Left renal pelvis (tissue), 4 donors: ENCODE measurements at places on chromosomes 6 and 20.

DNA sequence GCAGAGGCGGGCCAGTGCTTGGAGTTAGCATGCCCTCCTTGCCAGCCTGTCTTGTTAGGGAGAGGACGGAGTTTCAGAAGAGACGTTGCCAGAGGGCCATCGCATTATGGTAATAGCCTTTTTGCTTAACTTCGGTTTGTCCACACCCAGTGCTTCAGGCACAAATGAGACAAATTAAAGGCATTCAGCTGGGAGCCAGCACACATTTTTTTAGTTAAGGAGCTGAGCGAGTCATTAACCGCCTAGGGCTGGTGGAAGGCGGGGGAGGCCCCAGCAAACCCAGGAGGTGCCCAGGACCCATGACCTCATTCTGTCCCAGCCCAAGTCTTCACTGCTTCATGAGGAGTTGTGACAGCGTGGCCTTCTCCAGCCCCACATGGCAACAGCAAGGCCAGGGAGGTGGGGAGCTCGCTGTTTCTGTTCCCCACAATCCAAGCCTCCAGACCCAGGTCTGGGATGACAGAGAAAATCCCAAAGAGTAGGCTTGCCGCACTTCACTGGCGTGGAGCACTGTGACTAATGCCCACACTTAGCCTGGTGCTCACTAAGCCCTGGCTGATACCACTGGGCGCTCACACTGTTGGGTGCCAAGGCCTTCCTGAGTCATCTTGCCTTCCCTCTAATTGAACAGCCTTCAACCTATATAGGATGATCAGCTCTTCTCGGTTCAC is 237.1 kb downstream of the ANKRD60 start:
- DNase-seq: no peak

GRCh38 chr6:40825102-40825501 is 213.9 kb downstream of the UNC5CL start:
- DNase-seq: no peak

- no peak for DNase-seq
These were observed 12.5 kb downstream of the TFAP2B start for GRCh38 chr6:50831186-50831585.

DNA sequence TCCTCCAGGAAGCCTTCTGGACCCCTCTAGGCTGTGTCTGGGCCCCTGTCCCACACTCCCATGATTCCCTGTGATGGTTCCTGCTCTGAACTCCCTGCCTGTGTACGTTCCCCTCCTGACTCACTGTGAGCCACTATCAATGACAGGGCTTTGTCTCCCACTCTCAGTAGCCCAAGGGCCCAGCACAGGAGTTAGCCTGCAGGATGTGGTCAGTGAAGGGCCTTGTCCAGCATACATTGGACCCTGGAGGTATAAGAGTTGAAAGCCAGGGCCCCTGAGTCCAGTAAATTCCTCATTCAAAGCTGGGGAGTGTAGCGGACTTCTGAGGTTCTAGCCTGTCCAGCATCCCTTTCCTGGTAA is 19.0 kb downstream of the ZBP1 start:
- no peak for DNase-seq

DNA sequence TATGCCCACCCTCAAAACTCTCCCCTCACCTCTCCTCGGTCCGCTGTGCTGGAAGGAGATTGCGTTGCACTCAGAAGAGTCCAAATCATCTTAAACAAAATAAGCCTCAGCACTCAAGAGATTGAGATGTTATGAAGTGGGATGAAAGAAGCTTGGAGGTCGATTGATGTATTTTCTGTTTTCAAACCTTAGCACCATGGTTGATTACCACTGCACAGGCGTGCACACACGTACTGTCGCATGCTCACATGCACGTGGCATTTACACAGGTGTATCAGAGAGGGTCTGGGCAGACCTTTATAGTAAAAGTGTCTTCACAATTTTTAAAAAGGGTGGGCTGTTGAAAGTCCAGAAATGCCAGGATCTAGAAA is 612 bp upstream of the AGPAT4 start:
- no peak for DNase-seq

- no peak for DNase-seq
These were observed 9.3 kb upstream of the RBM38 start for GRCh38 chr20:57381596-57382503.

- DNase-seq: no peak
These were observed 721.4 kb downstream of the CBLN4 start for GRCh38 chr20:55283889-55284288.

- no peak for DNase-seq
These were observed 566.2 kb downstream of the CBLN4 start for GRCh38 chr20:55439070-55439469.

DNA sequence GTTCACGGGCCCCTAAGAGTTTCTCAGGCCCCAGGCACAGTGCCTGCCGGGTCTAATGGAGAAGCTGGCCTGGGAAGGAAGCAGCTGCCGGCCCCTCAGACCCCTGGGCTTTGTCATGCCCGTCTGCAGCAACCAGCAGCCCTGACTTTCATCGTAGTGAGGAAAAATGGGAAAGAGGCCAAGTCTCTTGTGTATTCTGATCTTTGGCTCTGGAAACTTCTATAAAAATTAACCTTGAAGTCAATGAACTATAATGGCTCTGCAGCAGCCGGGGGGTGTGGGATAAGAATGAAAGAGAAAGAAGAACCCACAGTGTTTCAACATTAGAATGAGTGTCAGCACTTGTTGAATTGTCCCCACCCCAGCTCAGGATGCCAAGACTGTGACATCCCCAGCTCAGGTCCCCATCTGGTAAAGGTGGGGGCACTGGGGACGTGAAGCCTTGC is 12.9 kb downstream of the TGM2 start:
- DNase-seq: no peak

DNA sequence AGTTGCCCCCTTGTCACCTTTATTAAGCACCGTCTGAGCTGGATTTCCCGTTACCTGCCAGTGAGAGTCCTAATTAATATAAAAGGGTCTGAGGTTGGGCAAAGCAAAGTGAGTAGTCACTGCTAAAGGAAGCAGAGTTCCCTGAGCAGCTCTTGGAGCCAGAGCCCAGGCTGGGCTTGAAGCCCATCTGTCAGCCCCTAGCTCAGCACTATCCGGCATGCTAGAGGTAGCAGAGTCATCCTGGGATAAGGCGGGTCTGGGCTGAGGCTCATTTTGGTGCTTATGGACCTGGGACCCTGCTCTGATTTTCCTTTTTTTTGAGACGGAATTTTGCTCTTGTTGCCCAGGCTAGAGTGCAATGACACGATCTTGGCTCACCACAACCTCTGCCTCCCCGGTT is 46.2 kb downstream of the ADNP start:
- DNase-seq: no peak

GRCh38 chr6:11288065-11288464 is 55.6 kb upstream of the NEDD9 start:
- DNase-seq: no peak

GRCh38 chr20:57593134-57593886 is 26.9 kb downstream of the ZBP1 start:
- no peak for DNase-seq

DNA sequence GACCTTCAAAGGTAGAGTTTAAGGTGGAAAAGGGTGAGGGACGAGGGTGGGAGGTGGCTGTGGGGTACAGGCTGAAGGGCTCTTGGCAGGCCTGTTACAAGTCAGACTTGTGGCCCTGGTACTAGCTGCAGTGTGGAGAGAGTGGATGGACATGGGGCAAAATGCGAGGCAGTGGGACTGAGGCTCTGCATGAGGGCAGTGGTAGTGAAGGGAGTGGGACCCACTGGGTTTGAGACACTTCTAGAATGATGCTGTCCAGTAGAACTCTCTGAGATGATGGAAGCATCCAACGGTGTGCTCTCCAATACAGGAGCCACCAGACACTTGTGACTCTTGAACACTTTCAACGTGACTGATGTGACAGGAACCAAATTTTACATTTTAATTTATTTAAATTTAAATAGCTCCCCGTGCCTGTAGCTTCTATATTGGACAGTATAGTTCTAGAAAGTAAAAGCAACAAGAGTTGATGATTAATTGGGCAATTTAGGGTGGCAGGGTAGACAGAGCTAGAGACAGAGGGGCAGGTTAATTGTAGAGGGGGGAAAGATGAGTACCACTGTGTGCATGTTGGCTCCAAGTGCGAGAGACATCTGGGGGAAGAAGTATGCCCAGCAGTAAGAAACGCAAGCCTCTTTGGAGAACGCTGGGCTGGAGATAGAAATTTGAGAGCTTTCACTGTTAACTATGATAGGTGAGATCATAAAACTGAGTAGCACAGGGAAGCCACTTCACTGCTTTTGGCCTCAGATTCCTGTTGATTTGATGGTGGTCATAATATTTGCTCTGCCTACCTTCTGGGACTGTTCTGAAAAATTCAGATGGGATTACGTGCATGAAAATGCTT is 77.5 kb downstream of the TXNDC5 start:
- no peak for DNase-seq

- no peak for DNase-seq
These were observed 83.6 kb upstream of the EYS start for GRCh38 chr6:65790666-65791065.

GRCh38 chr20:9374072-9374471 is 140.3 kb upstream of the LAMP5 start:
- DNase-seq: no peak

- DNase-seq: no peak
These were observed 131.6 kb upstream of the TCF21 start for GRCh38 chr6:133757335-133757734.

DNA sequence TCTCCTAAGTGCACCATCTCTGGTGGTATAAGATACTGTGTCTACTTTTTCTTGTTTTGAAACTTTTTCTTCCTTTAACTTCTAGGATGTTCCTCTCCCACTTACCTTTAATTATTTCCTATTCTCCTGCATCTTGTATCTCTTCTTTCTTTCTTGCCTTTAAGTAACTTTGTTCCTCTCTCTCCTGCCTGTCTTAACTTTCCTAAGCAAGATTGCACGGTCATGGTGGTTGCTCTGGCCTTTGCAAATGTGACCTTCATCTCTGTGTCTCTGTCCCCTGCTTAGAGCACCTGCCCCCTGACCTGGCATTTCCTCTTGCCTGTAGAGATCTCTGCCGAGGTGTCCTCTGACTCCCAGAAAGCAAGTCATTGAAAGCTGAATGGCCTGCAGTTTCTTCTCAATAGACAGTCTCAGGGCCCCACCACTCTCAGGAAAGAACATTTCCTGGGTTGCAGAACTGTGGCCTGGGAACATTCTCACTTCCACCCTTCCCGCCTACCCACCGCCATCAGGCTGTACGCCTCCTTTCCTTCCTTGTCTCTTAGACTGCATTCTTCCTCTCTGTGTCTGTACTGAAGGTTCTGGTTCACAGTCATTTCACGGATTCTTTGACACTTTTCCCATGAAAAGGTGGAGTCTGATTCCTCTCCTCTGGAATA is 12.8 kb downstream of the ZDHHC14 start:
- no peak for DNase-seq

- no peak for DNase-seq
These were observed 57.8 kb downstream of the PDSS2 start for GRCh38 chr6:107401573-107401972.

- peak; percentile 84 for DNase-seq
These were observed 16.1 kb downstream of the BTN2A1 start for GRCh38 chr6:26473758-26474438.

DNA sequence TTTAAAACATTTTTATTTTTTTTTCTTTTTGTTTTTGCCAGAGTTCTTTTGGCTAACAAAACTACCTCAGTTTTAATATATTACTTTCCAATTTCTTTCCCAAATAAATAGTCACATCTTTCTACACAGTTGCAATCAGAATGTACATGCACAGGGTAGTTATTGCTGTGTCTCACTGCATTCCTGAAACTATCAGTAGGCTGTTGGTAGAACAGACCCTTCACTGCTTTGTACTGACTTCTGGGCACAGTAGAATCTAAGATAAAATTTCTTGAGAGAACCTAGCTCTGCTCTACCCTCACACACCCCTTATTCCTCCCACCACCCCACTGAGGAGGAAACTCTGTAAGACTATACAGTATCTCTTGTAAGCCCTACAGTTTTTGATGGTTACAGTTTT is 19.9 kb downstream of the TPX2 start:
- DNase-seq: no peak

DNA sequence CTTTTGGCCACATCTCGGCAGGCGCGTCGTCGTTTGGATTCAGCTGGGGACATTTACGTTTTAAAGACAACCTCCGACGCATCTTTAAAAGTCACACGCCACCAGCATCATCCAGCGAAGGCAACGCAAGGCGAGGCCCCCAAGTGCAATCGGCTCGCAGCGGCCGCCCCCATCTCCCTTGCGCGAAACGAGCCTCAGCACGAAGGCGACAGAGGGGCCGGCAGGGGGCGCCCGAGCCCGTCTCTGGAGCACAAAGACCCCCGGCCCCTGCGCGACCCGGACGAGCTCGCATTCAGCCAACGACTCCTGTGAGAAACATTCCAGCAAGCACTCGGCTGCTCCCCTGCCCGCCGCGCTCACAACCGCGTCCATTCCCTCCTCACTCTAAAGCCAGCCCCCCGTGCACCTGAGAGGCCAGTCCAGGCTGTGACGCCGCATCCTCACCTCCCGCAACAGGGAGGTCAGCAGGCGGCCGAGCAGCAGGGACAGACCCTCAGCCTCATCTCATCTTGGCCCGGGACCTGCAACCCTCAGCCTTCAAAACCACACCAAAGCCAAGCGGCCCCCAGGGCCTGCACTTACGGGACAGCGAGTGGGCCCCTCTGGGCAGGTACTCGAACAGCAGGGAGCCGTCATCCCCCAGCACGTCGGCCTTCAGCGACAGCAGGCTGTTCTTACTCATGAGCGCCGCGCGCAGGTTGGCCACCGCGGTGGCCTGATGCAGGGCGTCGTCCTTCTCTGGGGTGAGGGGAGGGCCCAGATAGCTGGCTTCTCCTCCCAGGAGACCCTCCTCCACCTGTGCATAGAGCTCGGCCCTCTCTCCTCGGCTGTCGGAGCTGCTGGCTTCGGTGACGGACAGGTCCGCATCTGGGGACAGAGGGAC is 35.8 kb downstream of the SLC2A4RG start:
- DNase-seq: peak; percentile 70

DNA sequence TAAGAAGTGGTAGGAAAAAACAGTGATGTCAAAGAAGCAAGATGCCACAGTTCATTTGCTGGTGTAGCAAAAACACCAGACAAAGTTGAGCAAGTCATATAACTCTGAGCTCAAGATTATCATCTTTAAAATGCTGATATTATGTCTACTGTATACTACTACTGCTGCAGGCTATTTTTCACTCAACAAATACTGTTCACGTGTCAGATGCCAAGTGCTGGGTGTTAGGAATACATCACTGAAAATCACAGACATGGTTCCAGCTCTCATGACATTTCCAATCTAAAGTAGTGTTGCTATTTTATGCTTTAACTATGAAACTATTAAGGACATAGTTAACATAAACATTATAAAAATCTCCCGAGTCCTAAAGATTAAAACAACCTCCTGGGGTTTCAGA is 163.0 kb downstream of the NKAIN2 start:
- DNase-seq: no peak

DNA sequence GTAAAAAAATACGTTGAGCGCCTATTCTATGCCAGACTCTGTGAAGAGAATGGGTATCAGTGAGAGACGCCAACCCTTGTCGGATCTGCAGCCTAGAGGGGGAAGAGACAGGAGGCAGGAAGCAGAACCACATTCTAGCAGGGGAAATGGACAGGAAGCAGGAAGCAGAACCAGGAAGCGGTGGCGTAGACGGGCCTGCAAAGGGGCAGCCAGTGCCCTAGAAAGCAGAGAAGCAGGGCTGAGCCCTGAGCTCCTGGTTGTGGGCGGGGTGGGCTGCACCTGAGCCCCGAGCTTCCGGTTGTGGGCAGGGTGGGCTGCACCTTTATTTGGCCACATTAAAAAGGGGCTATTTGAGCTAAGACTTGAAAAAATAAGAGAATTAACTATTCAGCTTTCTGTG is 71.9 kb downstream of the FAM120B start:
- no peak for DNase-seq

- no peak for DNase-seq
These were observed 372.7 kb upstream of the SULF2 start for GRCh38 chr20:48158014-48158413.

GRCh38 chr6:25384234-25384633 is 105.1 kb downstream of the CARMIL1 start:
- DNase-seq: no peak
